Thymus (tissue), 14 donors: ENCODE measurements at places on chromosomes 2 and 18.

GRCh38 chr2:11071211-11071610, 84.1 kb upstream of the SLC66A3 start:
- no peak for DNase-seq
- no peaks in the 10 kb centered on the region for H3K4me1 ChIP-seq
- H3K27me3 ChIP-seq = peaks cover 6% of the 10 kb centered on the region
- H3K4me3 ChIP-seq = no peak overlapping the region

DNA sequence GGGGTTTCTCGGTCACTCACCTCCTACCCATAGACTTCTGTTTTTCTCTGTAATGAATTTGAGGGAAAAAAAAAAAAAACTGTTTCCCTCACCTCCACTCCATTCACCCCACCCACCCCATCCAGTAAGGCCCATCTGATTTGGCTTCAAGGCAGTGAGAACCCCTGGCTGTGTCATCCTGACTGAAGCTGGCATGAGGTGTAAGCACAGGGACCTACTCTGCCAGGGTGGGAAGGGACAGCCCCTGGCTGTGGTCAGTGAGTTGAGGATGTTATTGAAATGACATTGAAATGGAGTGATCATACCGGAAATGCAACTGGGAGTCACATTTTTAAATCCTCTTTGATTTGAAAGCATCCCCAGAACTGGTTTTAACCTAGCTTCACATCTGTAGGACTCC, 19.1 kb upstream of the BCL2L11 start:
- H3K4me3 ChIP-seq = no peak overlapping the region
- DNase-seq = no peak
- H3K36me3 ChIP-seq = no peaks in the 10 kb centered on the region

- DNase-seq = no peak
- H3K36me3 ChIP-seq = no peaks in the 10 kb centered on the region
- no peak overlapping the region for H3K4me3 ChIP-seq
- H3K27me3 ChIP-seq = no peaks in the 10 kb centered on the region
Observed at GRCh38 chr2:36754578-36754977, 58.1 kb downstream of the VIT start.

DNA sequence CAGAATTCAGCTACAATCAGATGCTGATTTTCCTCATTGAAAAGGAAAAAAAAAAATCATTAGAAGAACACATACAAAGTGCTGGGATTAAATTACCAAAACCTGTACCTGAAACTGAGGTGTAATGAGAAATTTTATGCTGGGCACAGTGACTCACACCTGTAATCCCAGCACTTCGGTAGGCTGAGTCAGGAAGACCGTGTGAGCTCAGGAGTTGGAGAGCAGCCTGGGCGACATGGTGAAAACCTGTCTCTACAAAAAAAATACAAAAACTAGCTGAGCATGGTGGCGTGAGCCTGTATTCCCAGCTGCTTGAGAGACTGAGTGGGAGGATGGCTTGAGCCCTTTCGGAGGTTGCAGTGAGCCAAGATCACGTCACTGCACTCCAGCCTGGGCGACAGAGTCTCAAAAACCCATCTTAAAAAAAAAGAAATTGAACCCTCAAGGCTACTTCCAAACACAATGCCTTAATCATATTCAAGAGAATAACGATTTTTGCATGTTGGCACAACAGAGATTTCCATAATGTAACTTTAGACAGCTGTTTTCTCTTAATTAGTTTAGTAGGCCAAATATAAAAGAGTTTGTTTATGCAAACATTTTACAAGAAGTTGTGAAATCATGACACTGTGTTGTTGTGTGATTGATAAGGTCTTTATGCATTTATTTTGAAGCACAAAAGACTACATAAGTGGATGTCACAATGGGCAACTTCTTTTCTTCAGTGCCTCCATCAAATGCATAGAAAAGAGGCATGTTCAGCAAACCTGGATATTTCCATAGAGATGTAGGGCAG, 63.9 kb downstream of the FAM161A start:
- H3K36me3 ChIP-seq = no peaks in the 10 kb centered on the region
- no peaks in the 10 kb centered on the region for H3K4me1 ChIP-seq
- no peak for DNase-seq
- H3K27me3 ChIP-seq = no peaks in the 10 kb centered on the region
- no peak overlapping the region for H3K4me3 ChIP-seq
